ENCODE measurements at places on chromosomes 2 and 18.

- DNase-seq, result no peak
Observed at GRCh38 chr2:207869784-207870778, 100.4 kb upstream of the FZD5 start.

- DNase-seq, result no peak
Observed at GRCh38 chr2:137948894-137949293, 15.4 kb upstream of the HNMT start.

DNA sequence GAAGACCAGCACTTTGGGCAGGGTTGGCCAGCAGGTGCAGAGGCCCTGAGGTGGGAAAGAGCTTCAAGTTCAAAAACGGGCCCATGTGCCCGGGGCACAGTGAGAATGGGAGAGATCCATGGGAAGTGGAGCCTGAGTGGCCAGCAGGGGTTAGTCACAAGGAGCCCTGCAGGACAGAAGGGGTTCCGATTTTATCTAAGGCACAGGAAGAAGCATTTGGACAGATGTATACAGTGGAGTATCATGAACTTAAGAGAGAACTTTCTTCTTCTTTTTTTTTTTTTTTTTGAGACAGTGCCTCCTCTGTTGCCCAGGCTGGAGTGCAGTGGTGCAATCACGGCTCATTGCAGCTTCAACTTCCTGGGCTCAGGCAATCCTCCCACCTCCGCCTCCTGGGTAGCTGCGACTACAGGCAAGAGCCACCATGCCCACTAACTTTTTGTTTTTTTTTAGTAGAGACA, 24.0 kb downstream of the WIPF1 start:
- no peak for DNase-seq

DNA sequence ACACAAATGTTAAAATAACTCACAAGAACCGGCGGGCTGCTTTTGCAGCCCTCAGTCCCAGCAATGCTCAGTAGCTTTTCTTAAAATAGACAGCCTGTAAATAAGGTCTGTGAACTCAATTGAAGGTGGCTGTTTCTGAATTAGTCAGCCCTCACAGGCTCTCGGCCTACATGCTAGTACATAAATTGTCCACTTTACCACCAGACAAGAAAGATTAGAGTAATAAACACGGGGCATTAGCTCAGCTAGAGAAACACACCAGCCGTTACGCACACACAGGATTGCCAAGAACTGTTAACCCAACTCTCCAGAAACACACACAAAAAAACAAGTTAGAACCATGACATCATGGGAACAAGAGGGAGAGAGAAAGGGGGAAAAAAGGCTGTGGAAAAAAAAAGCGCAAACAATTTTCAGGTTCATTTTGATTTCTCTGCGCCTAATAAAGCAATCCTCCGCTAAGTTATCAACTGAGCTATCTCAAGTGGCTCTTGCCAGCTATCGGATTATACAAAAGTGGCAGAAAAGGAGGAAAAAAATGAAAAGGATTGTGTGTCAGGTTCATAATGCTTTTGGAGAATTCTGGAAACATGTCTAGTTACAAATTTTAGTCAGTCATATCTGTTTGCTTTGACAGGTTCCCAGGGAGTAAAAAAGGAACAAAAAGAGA, 89.1 kb downstream of the ZEB2 start:
- no peak for DNase-seq

- no peak for DNase-seq
Observed at GRCh38 chr2:36812196-36812595, 115.7 kb downstream of the VIT start.

- no peak for DNase-seq
Observed at GRCh38 chr2:11777066-11777782, 30.8 kb downstream of the LPIN1 start.

GRCh38 chr18:6610466-6610865, 119.0 kb upstream of the ARHGAP28 start:
- no peak for DNase-seq

GRCh38 chr2:229679393-229680125, 34.8 kb downstream of the DNER start:
- DNase-seq, result no peak

DNA sequence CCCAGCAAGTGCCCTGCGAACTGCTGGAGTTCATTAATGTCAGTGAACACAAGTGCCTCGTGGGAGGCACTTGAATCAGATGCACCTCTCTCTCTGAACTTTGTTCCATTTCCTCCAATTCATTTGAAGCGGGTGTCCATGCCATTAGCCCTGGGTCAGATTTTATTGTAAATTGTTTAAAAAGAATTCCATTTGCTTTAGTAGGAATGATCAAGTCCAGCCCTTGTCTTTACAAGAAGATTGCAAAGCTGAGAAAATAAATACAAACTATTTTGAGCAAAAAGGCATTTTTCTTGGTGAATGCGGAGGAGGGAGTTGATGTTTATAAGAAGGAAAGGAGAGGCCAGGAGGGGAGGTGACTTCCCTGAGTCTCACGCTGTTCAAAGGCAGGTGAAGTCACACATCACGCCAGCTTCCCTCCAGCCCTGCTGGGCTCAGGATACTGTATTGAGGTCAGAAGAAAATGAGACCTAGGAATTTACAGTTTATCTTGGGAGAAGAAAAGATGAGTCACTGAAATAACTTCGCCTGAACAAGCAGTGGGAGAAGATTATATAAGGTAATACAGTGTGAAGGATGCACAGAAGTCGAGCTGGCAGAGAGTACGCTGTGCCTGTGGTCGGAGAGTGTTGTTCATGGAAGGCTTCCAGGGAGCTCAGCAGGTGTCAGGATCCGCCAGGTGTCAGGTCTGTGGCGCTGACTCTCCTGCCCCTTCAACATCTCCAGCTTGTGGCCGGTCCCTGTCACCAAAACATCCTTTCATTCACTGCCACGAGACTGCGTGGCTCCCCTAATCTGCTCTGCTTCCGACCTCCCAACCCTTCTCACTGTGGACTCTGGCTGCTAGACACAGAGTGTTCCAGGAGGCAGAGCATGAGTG, 36.5 kb downstream of the EFR3B start:
- no peak for DNase-seq

DNA sequence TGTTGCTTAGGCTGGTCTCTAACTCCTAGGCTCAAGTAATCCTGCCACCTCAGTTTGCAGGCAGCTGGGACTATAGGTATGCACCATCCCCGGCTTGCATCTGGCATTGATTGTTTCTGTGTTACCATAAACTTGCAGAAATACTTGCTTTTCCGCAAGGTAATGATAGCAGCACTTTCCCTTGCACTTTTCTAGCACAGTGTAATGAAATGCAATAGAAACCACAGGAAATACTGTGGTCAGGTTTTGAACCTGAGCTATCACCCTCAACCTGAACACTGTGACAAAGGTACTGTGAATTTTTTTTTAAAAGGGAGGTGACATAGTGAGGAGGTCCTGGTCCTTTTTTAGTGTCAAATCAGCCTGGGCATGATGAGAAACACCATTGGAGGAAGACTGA, 38.3 kb downstream of the DHRS9 start:
- DNase-seq, result peak; percentile 8

- peak; percentile 64 for DNase-seq
Observed at GRCh38 chr2:230905448-230906421, 19.3 kb downstream of the GPR55 start.

DNA sequence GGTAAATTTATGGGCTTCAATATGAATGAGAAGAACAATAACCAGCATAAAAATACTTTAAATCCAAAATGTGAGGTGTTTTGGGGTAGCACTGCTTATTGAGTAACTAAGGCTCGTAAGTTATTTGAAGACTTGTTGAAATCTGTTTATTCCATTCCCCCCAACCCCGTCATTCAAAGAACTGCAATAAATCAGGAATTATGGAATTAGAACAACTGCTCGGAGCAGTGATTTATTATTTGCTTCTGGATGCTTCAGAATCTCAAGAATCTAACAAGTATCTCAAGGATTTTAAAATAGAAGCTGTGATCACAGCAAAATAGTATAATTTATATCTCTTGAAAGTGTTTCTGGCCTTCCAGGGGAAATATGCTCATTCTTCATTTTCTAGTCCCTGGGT, 86.8 kb downstream of the EML6 start:
- no peak for DNase-seq

DNA sequence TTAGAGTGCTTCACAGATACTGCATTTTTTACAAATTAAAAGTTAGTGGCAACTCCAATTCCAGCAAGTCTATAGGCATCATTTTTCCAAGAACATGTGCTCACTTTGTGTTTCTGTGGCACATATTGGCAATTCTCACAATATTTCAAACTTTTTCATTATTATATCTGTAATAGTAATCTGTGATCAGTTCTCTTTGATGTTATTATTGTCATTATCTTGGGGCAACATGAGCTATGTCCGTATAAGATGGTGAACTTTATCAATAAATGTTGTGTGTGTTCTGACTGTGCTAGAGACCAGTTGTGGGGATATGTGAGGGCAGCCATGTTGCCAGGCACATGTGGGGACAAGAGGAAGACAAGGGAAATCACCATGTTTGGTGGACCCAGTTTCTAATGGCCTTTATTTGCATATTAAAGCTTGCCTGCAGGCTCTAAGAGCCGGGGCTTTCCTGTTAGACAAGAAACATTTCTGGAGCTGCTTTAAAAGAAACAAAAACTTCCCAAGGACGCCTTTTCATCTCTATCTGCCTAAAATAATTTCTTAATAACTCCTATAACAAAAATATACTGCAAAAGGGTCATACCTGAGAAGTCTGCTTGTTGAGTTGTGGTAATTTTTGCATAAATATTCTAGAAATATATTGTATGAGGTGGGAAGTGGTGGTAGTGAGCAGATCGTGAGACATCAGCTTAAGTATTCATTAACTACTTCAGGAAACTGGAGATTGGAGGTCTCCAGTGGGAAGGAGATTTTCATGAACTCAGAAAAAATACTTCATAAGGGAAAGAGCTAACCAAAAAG, 37.2 kb downstream of the KYNU start:
- no peak for DNase-seq

DNA sequence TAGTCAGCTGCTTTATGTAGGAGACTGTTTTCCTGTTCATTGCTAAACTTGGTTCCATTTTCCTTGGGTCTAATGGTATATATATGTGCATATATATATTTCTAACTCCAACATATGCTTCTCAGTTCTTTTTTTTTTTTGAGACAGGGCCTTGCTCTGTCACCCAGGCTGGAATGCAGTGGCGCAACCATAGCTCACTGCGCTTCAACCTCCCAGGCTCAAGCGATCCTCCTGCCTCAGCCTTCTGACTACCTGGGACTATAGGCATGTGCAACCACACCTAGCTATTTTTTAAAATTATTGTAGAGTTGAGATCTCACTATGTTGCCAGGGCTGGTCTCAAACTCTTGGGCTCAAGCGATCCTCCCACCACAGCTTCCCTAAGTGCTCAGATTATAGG, 22.1 kb downstream of the STPG4 start:
- DNase-seq, result no peak

DNA sequence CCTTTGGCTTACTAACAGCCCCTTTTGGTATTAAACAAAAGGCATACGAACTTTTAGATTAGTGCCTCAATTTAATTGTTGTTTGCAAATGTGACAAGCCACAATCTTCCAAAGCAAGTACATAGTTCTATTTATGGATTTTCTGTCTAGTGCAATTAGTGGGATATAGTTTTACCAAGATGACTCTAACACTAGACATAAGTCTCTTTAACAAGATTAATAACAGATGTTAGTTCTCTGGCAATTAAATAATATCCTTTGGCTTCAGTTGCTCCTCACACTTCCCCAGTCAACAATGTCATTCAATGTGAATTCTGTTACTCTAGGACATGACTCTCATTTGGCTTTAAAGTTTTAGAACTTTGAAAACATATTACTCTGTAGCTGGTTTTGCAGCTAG, 16.7 kb upstream of the MC4R start:
- no peak for DNase-seq

DNA sequence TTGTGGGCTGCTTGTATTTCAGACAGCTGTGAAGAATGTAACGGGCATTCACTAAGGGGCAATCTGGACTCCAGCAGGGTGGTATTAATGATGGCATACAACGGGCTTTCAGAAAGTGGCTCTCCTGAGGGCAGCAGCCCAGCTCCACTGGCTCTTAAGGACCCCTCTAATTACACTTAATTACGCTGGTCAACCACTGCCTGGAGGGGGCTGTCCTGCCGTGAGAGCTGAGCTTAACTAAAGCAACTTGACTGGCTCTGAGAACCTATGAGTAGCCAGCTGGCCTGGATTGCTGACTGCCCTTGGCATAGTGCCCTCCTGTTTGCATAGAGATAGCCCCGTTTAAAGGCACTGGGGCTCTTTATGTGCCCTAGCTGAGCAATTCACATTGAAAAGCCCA, 3.8 kb downstream of the LIPG start:
- no peak for DNase-seq

DNA sequence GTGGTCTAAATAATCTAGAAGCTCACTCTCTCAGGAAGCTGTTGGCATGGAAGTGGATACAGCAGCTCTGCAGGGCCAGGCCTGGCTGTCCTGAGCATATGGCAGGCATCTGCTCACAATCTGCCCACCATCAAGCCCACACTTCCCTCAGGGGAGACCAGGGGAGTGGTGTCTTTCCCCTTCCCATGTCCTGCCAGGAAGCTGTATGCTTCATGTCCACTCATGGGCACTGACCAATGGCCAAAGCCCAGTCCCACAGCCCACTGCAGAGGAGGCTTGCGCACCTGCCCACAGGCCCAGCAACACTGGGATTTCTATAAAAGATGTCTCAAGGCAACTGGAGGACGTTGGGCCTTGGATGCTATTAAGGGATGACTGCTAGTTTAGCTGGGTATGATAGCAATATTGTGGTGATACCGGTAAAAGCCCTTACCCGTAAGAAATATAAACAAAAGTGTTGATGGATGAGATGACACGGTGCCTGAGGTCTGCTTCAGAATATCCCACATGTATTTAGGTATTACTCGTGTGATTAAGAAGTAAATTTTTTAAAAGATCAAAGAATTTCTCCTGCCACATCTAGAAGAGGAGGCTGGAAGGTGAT, 106.7 kb upstream of the CTDP1 start:
- DNase-seq, result no peak

GRCh38 chr2:4844881-4845280, 847.3 kb upstream of the SOX11 start:
- no peak for DNase-seq

DNA sequence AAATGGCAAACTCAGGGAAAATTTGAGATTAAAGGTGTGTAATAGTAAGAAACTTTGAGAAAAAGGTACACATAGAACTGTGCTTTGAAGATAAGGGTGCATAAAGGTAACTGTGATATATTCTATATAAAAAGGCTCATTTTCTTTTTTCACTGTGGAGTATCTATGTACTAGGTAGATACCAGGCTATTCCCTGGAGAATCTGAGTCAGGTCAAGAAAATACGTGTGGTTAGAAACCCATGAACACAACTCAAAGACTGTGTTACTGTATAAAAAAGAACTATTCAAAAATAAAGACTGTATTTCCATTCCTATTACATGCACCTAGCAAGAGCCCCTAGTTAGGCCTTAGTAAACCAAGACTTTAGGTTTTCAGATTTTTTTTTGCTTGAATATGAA, 100.1 kb upstream of the GRB14 start:
- DNase-seq, result no peak

DNA sequence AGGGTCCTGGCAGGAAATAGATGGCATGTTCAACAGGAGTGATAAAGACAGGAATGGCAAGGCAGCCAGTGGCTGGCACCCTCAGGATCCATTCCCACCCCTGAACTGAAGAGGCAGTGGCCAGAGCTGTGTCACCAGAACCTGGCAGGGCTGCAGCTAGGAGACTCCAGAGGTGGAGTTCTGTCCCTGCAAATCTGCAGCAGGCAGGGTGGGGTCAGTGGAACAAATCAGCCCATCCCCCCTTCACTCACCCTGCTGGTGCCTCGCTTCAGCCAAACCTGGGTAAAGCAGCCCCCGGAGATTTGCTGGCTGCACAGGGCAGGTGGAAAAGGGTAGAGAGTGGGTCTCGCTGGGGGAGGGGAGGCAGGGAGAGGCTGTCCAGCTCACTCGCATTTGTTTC, 12.7 kb downstream of the INPP5D start:
- DNase-seq, result no peak

Measured in effector CD4-positive, alpha-beta T cell (primary cell).